ENCODE measurements at places on chromosomes 1 and 21. TPM values are rescaled to one million over a fixed set of nuclear protein-coding genes. Genes with fewer than 3 reads are reported as not detected.

Gene NBPF19
- total RNA-seq: 4.3 TPM

Gene FAM72C
- 5.2 TPM for total RNA-seq

- peak; percentile 40 for DNase-seq
These were observed 37.2 kb upstream of the AIM2 start for GRCh38 chr1:159113596-159114433.

DNA sequence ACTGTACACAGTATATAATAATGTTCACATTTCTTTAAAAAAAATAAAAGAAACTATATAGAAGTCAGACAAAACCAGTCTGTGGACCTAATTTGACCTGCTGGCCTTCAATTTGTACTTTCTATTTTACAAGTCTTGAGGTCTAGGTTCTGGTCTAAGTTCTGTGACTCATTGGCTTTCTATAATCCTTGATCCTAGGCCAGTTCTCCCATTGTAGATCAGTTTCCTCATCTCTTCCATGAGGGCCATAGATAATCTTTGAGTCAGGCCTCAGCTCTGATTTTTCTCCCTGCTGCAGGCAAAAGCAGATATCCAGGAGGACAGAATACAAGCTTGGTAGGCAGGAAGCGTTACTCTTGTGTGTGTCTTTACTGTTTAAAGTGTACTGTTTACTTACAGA, 603.7 kb upstream of the CAMK1G start:
- DNase-seq: peak; percentile 70

Gene DAB1
- 0.47 TPM for total RNA-seq

- DNase-seq: no peak
These were observed 303.2 kb downstream of the RWDD3 start for GRCh38 chr1:95537176-95537575.

DNA sequence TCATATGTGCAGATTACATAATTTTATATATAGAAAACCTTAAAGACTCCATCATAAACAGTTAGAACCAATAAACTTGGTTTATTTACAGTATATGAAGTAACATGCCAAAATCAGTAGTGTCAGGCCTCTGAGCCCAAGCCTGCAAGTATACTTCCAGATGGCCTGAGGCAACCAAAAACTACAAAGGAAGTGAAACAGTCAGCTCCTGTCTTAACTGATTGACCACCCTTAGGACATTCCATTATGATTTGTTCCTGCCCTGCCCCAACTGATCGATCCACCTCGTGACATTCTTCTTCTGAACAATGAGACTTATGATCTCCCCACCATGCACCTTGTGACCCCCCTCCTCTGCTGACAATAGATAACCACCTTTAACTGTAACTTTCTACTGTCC, 630.3 kb downstream of the AMY1C start:
- no peak for DNase-seq

- no peak for DNase-seq
These were observed 50.9 kb downstream of the KCND3 start for GRCh38 chr1:111938536-111938935.
